NCI-H2081 (cell line): ENCODE measurements at places on chromosomes 3 and 15.

DNA sequence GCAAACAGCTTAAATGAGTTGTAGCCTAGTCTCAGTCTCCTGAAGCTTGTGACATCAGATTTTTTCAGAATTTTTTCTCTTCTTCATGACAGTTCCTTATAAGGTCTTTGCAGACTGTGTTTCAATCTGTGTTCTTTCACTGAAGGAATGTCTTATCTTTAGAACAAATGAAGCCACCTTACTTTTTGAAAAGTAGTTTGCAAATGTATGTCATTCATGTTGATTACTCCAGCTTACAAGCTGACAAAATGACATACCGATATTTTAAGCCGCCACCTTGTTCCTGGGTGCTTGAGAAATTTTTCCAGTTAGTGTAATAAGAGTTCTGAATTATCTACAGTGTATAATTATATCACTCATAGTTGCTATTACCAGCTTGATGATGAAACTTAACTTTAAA, 57.0 kb downstream of the ASTE1 start:
- DNase-seq: no peak

DNA sequence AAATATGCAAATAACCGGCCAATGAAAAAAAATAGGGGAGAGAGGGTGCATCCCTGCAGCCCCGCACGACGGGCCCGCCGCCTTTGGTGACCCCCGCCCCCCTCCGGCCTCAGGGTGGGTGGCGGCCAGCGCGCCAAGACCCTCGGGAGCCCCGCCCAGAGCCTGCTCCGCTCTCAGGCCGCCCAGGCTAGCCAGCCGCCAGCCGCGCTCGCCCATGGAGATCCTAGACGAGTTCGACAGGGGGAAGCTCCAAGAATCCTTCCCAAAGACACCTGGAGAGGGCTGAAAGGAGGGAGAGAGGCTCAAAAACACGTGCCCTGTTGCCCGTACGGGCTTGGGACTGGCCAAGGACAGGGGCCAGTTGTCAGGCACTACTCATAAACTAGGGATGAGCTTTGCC, 434.0 kb downstream of the NR2F2 start:
- DNase-seq: no peak

DNA sequence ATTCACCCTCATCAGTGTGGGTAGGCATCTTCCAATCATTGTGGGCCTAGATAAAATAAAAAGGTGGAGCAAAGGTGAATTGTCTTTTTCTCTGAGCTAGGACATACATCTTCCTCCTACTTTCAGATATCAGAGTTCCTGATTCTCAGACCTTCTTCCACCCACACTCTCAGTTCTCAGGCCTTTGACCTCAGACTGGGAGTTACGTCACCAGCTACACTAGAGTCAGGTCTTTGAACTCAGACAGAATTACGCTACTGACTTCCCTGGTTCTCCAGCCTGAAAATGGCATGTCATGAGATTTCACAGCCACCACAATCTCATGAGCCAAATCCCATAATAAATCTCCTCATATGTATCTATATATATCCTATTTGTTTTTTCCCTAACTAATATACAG, 39.0 kb downstream of the STRIT1 start:
- no peak for DNase-seq

- DNase-seq: no peak
These were observed 44.2 kb upstream of the RPL32 start for GRCh38 chr3:12885583-12885930.

DNA sequence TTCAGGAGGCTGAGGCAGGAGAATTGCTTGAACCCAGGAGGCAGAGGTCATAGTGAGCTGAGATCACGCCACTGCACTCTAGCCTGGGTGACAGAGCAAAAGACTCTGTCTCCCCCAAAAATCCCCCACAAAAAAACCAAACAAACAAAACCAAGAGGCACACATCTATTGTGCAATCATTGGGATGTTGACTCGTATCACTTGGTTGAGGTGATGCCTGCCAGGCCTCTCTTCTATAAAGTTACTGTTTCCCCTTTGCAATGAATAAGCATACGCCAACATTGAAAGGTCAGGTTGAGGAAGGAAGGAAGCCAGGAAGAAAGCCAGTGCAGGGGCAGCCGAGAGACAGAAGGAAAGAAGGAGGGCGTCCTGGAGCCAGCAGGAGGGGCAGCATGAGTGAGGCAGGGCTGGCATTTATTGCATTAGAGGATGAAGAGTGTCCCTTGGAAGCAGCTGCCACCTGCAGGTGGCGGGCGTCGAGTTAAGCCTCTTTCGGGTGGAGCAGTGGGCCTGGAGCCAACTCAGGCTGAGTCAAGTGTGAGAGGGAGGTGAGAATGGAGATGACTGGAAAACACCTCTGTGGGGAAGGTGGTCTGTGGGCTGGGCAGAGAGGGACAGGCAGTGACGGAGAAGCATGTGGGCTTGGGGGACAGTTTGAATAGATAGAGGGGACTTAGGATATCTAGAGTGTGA, 8.3 kb upstream of the CSPG4 start:
- DNase-seq: peak; percentile 50

- DNase-seq: no peak
These were observed 4.1 kb upstream of the AMOTL2 start for GRCh38 chr3:134378384-134378783.

DNA sequence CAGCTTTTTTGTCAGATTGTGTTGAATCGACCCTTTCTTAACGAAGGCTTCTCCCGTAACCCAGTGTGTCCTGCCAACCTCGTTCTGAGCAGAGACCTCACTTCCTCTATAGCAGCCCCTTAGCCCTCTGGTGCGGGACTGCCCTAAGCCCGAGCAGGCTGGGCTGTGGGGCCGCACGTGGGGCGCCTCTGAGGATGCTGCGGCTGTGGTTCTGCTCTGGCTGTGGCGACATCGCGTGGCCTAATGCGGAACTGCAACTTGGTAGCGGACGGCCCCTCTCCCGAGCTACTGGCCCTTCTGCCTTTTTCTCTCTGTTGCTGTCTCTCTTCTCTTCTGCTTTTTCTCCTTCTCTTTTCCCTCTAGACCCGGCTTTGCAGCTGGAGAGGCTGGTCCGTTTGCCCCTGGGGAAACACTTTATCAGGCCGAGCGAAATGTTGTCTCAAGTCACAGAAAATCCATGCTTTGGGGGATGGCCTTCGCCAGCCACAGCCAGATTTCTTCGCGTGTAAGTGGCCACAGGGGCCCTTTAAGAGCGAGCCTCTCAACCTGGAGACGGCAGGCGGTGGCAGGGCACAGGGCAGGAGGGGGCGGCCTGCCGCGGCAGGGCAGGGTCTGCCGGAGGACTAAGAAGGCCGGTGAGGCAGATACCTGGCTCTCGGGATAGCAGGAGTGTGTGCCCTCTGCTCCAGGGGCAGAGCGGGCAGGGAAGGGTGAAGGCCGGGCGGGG, 19.4 kb upstream of the KIF23 start:
- peak; percentile 71 for DNase-seq

GRCh38 chr3:61563313-61564271, 2.2 kb downstream of the PTPRG start:
- DNase-seq: no peak

- DNase-seq: no peak
These were observed 359.5 kb upstream of the CBLB start for GRCh38 chr3:106228271-106228670.

- no peak for DNase-seq
These were observed 17.3 kb upstream of the UBE2E2 start for GRCh38 chr3:23185861-23186260.

DNA sequence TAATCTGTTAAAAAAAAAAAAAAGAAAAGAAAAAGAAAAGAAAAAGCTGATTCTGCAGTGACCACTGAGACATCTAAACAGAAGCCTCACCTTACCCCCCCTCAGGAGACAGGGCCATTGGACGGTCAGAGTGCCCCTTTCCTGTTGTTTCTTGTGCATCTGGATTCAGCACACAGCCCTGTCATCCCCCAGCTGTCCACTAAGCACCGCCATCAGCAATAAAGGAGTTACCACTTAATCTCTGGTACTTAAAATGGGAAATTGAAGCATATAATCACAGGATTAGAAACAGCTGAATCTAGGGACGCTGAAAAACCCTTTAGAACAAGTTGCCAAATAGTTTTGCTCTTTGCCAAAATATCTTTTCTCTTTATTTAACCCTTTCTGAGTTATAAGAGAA, 62.5 kb downstream of the TRIM69 start:
- peak; percentile 33 for DNase-seq

DNA sequence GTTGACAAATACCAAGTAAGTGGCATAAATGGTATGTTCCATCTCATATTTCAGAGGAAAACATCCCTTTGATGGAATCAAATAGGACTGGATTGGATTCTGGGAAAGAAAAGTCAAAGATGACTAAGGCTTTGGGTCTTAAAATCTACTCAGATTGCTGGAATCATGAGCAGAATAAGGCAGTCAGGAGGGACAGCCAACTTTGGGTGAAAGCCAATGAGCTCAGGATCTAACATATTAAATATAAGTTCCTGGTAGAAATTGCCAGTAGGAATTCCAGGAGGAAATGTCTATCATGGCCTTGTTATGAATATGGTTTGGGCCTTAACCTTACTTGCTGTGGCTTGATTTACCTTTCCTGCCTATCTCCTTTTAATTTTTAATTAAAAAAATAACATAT, 55.3 kb downstream of the ISL2 start:
- no peak for DNase-seq

- DNase-seq: no peak
These were observed 19.2 kb upstream of the EPHB1 start for GRCh38 chr3:134775831-134776230.

DNA sequence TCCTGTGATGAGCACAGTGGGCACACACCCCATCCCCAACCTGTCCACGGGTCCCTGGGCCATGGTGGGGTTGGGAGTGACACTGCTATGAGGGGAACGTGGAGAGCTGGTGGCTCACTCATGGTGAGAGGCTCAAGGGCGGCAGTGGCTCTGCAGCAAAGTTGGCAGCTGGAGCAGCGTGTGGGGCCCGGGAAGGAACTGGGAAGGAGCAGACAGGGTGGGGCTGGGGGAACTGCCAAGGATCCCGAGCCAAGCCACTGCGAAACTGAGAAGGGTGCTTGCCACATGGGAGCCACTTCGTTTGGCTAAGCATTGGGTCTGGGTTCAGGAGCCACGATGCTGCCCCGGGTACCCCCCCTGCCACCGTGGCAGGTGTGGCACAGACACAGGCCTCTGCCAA, 80.1 kb downstream of the SNRK start:
- DNase-seq: no peak

DNA sequence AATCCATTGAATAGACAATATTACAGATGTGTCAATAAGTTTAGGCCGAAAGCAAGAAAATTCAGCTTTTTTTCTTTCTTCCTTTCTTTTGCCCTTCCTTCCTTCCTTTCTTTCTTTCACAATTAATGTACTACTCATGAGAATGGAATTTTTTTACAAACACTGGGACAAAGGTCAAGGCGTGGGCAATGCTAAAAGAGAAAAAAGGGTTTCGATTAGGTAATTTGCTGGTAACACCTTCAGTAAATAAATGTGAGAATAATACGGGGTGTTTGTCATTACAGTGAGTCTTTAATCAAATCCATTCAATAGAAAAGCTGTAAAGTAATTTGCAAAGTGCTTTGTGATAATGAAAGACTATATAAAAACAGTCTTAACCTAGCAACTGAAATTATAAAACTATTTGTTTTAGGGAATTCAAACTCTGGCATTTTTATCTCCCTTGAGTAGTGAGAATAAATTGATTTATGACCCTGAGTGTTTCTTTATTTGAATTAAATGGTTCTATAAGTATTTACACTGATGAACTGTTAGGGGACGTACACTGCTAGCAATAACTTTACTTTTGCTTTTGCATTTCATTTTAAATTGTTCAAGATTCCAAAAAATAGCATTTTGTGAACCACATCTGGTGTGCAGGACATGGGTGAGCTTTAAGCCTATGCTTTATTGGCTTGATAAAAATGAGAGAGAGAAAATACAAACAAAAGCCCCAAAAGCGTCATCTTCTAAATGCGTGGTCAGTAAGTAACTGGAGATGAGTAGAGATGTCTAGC, 104.2 kb upstream of the THRB start:
- DNase-seq: no peak

GRCh38 chr3:4494895-4495264, 1.7 kb downstream of the ITPR1 start:
- no peak for DNase-seq

DNA sequence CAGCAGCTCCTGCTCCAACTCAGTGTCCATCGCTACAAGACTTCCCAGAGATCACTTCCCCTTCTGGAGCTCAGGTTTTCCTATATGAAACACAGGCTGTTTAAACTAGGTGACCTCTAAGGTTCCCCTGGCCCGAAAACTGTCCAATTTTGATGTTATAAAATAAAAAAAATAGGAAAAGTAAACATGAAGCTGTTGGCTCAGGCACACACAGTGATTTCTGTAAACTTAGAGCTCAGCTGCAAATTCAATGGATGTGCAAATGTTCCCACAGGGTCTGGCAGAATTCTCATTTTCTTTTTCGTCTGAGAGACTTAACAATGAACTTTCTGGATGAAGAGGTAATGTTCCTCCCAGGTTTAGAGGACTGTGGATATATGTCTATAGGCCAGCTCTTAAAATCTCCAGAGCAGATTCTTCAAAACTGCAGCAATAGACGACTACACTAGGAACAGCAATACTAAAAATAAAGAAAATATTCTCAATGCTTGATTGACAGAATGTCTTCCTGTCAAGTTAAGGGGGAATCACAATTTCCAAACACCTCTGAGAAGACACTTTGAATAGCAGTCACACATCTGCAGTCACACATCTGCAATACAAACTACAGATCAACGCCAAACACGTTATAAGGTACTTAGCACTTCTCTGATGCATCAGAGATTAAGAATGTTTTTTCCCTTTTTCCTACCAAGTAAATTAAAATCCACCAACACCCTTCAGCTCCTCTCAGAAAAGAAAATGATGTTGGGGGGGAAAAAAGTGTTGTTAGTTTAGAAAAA, 2.8 kb downstream of the NUP210 start:
- DNase-seq: no peak

- DNase-seq: no peak
These were observed 280.1 kb upstream of the ATP10A start for GRCh38 chr15:26143221-26143620.

DNA sequence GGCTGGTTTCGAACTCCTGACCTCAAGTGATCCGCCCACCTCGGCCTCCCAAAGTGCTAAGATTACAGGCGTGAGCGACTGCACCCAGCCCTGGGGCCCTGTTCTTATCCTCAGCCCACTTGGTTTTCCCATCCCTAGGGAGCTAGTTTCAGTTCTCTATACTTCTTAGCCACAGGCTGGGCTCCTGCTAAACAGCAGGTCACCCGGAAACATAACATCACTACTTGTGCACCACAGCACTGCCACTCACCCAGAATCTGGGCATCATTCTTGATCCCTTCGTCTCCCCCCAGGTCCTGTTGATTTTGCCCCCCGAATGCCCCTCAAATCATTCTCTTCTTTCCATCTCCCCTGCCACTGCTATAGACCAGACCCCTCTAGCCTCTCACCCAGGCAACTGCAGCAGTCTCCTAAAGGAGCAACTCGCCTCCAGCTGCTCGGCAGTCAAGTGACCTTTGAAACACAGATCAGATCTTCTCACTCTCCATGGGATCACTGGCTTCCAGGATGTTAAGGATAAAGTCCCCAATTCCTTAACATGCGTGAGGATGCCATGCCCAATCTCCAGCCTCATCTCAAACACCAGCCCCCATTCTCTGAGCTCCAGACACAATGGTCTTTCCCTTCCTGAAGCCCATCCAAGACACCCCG, 5.6 kb upstream of the AP3S2 start:
- no peak for DNase-seq

- DNase-seq: no peak
These were observed 10.9 kb upstream of the STRIT1 start for GRCh38 chr3:155304394-155304793.
